Keratinocyte (primary cell): ENCODE measurements at places on chromosomes 3 and 15. TPM values are rescaled to one million over a fixed set of nuclear protein-coding genes. Genes with fewer than 3 reads are reported as not detected.

DNA sequence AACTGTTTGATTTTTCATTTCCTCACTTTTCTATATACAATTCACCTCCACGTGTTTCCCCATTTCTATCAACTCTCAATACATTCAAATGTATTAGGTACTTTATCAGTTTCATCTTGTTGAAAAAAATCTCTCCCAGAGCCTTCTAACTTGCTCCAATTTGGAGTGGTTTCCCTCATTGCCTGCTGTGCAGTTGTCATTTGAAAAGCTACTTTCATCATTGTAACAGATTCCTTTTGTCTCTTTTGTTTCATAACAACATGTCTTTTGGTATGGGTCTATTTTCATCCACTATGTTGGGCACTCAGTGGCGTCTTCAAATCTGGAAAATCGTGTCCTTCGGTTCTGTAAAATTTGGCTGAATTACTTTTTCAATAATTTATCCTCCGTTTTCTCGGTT, 75.0 kb downstream of the NR2E3 start:
- DNase-seq, result no peak

- peak; percentile 17 for DNase-seq
Observed at GRCh38 chr3:166663194-166663593, 716.9 kb downstream of the ZBBX start.

DNA sequence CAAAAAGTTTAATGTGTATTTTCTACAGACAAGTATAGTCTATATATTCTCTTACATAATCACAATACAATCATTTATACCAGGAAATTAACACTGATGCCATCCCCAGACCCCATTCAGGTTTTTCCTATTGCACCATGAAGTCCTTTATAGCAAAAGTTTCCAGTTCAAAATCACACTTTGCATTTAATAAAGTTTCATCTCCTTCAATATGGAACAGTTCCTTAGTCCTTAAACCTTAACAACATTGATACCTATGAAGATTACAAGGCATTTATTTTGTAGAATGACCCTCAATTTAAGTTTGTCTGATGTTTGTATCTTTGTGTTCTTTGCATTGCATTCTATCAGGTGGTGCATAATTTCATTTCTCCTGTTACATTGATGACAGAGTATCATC, 2.0 kb upstream of the SMARCC1 start:
- DNase-seq, result no peak

DNA sequence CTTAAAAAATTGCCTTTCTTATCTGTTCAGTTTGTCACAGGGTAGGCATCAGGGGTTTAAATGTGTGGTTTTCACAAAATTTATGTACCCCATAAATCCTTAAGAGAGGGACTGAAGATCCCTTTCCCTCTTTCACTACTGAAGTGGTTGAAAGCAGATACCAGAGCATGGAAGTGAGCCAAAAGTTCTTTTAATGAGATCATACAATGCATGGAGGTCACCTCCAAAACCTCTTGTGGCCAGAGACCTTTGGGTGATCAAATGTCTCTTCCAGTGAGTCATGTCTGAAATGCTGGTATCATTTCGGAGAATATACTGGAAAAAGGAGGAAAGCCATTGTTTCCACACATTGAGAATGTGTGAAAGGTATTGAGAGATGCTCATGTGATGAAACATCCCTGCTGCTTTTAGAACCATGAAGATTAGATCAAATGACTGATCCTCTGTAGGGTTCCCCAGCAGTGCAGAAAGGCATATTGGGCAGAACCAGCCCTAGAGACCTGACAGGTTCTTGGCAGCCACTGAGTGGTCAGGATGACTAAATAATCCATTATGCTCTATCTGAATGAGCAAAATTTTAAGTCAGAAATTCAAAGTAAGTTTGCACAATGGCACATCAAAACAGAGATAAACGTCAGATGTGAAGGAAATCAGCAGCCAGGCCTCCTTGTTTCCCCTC, 165.8 kb upstream of the SLC2A2 start:
- DNase-seq, result no peak

GRCh38 chr3:197312431-197312830, 14.0 kb upstream of the DLG1 start:
- DNase-seq, result no peak

- DNase-seq, result peak; percentile 82
Observed at GRCh38 chr15:66765478-66766281, 63.6 kb downstream of the SMAD6 start.

GRCh38 chr15:59150185-59150584, 45.2 kb downstream of the CCNB2 start:
- no peak for DNase-seq

The GOLGA8S gene
- 0.01 TPM in 1 of 3 replicates, not detected in the others for polyA plus RNA-seq

The GRM7 gene
- not detected in 3 replicates for polyA plus RNA-seq

The RARRES1 gene
- polyA plus RNA-seq, result not detected in 3 replicates

The ARPP21 gene
- polyA plus RNA-seq, result not detected in 3 replicates

The ARRDC4 gene
- polyA plus RNA-seq, result 21.0 to 34.6 TPM (median 23.1 TPM) in 3 replicates

The GATM gene
- 0.53 to 1.2 TPM (median 0.60 TPM) in 3 replicates for polyA plus RNA-seq

The ALAS1 gene
- polyA plus RNA-seq, result 54.6 to 109 TPM (median 74.1 TPM) in 3 replicates
